EH (cell line): ENCODE measurements at places on chromosomes 3 and 15.
A peak's percentile ranks its signal among the peaks of the same experiment; 100 is the strongest.

- no peak for DNase-seq
These were observed 273.4 kb upstream of the NSMCE3 start for GRCh38 chr15:29542994-29543393.

DNA sequence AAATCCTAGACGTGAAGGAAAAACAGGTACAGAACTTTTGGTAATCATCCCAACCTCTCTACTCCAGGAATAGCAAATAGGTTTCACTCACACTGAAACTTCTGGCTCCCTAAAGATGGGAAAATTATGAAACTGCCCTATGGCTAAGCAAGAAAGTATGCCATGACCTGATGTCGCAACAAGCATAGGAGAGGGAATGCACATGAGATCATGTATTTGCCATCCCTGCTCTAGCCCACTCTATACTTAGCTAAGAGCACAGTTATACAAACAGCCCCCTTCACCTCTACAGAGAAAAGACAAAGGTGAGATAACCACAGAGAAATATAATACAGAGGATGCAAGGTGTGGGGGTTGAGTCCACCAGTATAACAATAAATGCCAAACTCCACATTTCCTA, 102.7 kb downstream of the TBC1D5 start:
- DNase-seq: peak; percentile 92

DNA sequence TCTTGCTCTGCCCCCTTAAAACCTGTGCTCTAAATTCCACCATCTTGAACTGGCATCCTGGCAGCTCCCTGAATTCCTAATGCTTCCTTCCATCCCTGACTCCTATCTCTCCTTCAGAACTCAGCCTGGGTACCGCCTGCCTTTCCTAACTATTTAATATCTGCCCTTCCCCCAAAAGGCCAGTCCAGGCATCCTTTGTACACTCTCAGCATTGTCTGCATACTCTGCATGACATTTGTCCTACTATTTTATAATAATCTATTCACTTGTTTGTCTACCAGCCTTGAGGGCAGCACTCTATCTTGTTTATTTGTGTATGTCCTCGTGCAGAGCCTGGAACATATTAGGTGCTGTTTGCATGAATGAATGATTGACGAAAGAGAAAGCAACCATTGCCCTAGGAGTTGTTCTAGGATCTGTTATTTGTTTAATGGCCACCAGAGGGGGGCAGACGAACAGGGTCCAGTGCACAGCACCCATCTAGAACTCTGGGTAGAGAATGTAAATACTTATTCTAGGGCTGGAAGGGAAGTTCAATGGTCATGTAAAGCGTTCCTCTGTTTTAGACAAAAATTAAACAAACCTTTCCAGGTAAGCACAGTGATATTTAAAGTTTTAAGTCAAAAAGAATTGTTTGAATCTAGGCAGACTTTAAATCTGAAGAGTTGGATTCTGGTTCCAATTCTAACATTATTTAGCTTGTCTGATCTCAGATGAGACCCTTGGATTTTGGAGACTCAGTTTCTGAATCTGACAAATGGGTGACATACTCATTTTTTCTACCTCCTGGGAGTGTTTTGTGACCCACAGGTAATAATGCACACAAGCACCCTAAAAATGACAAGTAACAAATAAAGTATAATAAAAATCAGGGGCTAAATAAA, 125.8 kb upstream of the GALNT15 start:
- DNase-seq: peak; percentile 84

- DNase-seq: no peak
These were observed 24.5 kb upstream of the GABRA5 start for GRCh38 chr15:26842391-26842790.

DNA sequence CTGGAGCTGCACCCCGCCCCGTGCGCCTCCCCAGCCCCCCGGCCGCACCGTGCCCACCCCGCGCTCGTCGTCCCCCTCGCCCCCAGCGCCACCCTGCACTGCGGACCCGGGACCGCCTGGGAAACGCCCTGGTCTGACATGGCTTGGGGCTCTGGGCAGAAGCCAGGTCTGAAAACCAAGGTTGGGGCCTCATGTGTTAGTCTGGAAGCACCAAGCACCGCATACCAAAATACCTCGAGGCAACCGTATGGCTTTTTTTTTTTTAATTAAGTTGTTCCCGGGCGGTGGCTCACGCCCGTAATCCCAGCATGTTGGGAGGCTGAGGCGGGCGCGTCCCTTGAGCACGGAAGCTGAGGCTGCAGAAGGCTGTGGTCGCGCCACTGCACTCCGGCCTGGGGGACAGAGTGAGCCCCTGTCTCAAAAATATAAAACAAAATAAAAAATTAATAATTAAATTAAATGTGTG, 91.5 kb upstream of the CHD2 start:
- peak; percentile 82 for DNase-seq

DNA sequence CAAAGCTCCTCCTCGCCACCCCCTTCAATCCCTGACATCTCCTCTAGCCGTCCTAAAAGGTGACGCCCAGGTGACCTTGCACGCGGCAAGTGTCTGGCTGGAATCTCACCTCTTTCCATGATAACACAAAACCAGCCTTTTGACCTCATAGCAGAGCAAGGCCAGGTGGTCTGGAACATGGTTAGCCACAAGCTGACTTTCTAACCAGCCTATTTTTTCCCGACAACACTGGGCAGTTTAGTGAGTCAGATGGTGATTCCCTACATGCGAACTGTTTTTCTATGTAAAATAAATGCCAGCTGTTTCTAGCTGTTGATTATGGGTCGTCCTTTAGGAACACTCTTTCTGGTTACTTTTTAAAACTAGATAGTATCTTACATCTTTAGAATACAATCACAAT, 243.0 kb downstream of the CD47 start:
- no peak for DNase-seq

DNA sequence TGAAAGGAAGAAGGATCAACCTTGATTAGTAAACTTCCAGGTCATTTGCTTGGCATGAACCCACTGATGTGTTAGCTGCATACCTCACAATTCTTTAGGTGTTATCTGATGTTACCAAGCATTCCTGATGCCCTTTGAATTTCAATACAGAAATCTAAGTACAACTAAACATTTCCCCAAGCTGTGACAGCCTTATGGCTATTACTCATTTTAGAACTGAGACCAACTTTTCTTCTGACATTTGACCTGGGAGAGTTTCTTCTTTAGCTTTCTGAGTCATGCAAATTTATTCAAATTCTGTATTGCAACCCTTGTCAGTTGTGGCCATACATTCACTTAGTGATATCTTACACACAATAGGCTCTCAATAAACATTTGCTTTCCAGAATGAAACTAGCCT, 124.3 kb downstream of the TIGIT start:
- peak; percentile 51 for DNase-seq

DNA sequence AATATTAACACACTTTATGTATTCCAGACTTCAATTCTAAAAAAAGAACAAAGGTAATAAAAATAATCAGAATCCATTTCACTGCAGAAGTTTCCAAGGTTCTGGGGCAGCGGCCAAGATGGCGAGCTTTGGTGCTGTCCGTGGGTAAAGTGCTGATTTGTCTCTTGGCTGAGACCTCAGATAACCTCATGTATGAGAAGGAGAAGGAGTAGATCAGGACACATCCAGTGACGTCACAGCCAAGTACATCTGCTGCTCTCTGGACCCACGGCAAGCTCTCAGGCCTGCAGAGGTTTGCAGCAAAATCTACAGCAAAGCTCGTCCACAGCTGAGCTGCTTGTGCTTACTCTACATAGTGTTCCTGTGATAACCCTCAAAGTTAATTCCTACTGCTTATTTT, 165.7 kb downstream of the MAGI1 start:
- DNase-seq: peak; percentile 23

DNA sequence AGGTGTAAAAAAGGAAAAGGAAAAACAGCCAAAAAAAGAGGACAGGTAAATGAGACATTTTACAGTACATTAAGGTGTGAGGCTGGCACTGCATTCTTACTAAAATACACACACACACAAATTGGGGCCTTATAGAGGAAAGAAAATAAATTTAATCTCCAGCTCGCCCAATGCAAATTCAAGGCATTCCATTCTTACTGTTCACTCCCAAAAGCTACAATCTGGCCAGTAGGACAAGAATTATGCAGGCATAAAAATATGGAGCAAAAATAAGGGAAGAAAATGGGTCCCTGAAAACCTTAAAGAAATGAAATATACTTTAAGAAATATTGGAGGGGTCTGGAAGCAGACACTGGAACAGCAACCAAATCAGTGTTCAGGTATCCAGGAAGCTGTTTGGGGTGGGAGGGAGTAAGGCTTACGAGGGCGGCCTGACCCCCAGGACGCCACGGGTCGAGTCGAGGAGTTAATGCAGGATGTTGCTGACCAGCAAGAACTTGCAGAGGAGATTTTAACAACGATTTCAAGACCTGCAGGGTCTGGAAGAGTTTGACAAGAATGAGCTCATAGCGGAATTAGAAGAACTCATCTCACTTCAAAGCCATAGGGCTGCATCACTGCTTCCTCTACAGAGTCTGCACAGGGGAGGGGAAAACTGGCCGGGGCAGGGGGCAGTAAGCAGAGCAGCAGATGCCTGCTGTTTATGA, 245.5 kb downstream of the TBL1XR1 start:
- peak; percentile 42 for DNase-seq

DNA sequence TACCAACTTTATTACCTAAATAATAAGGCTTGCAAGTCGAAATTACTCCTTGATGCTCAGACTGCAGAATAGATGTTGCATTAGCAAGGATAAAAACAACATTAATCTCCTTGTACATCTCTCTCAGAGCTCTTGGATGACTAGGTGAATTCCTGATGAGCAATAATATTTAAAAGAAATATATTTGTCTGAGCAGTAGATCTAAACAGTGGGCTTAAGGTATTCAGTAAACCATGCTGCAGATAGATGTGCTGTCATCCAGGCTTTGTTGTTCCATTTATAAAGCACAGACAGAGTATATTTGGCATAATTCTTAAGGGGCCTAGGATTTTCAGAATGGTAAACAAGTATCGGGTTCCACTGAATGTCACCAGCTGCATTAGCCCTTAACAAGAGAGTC, 257.1 kb downstream of the TUSC7 start:
- no peak for DNase-seq

DNA sequence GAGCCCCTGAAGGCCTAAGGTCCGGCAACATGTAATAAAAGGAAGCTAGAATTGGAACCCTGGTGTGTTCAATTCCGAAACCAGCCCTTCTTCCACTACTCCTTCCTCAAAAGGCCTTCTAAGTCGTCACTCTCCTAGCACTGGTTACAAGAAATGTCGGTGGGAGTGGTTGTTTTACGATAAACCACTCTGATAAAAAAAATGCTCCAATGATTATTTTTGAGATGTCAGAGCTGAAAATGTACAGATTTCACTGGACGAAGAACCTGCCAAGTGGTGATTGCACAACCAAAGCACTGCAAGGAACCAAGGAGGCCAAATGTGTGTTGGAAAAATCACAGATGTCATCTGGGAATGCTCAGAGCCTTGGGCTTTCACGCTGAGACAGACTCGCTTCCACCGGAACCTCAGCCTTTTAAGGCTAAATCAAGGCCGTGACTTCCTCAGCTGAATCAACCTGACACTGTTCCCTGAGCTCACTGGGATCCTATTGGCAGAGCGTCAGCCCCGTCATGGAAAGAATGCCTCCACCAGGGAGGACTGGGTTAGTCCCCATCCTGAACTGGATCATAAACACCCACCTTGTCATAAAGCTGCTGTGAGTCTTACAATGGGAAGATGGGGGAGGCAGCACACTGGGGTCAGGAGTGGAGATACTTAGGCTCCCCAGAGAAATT, 108.1 kb upstream of the THBS1 start:
- DNase-seq: peak; percentile 99

DNA sequence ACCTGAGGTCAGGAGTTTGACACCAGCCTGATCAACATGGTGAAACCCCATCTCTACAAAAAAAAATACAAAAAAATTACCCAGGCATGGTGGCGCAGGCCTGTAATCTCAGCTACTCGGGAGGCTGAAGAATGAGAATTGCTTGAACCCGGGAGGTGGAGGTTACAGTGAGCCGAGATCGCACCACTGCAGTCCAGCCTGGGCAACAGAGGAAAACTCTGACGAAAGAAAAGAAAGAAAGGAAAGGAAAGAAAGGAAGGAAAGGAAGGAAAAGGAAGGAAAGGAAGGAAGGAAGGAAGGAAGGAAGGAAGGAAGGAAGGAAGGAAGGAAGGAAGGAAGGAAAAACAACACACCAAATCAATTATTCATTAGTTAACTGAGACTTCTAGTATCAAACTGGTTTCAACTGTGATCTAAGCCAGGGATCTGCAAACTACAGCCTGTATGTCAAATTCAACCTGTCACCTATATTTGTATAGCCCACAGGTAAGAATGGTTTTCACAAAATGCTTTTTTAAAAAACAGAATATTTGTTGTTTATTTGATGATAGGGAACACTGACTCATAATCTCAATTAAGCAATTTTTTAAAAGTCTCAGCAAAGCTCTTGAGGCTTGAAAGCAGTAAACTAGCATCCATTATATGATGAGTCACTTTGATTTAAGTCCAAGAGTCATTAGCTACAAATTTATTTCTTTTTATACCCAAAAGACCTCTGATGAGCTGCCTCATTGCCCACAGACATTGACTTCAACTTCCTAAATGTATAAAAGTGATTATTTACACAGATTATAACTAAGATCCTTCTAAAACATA, 127.6 kb downstream of the TBL1XR1 start:
- DNase-seq: peak; percentile 75

DNA sequence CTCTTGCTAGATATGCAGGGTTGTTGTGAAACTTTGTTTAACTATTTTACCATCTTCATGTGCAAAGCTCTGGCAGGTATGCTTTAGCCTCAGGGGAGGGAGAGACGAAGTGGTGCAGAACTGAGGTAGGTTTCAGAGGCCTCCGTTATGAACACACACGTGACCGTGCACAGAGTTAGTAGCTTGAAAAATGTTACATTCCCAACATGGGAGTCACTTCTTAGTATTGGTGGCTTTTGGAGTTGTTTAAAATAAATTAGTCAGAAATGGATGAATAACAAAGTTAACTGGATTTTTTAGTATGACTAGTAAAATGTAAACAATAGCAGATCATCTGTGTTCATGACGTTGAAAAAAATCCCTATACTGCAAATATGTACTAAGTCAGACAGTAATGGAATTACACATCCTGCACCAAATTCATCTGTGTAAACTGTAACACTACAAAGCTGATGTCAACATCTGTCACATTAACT, 279.6 kb downstream of the KLF13 start:
- peak; percentile 80 for DNase-seq

DNA sequence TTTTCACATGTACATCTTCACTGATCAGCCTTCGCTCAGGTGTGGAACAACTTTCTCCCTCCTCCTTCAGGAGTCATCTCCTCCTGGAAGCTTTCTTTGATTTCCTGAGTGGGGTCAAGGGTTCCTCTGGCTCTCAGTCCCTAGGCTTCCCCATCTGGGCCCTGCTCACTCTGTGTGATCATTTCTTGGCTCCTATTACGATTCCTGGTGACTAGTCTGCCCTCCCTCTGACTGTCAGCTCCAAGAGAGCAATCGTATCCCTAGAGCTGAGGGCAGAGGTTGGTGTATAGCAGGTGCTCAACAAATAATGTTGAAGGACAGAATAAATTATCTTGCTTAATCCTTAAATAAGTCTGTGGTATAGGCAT, 15.3 kb upstream of the PRKCD start:
- no peak for DNase-seq
